Hematopoietic multipotent progenitor cell (in vitro differentiated cells): ENCODE measurements at places on chromosomes 2 and 18.

DNA sequence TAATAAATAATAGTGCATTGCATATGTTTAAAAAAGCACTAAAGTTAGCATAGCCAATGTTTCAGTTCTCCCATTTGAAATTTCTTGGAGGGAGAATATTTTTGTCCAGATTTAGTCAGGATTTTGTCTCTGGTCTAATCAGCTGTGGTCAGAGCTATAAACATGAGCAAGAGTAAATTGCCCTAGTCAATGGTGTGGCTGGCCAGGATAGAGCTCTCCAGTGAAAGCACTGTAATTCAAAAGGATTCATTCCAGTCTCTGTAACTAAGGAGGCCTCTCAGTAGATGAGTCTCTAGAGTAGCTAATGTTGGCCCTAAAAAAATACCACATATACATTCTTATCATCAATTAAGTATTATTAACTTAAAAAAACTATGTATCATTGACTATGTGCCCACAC is 241.6 kb downstream of the CDCA7 start:
- no peak for DNase-seq

DNA sequence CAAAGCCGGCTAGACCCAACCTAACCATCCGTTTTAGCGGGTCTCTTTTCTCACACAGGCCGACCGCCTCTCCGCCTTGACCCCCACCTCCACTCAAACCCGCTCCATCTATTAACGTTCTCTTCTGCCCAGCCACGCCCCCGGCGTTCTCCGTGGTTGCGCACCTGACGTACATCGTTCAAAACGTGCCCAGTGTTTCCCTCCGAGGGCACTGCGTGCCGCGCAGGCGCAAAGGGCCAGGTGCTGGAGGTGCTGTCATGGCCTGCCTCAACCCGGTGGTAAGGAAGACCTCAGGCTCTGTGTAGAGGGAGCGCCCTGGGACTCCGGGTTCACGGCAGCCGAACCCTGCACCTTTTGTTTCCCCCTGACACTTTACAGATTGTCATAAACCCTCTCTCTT is at the start of gene GTF2A1L:
GTF2A1L (plus strand) TSS at position 239 of the 400 bp plus-strand sequence; CDS start at position 258, 19 bp downstream.
- DNase-seq = no peak

- DNase-seq = no peak
Measured at GRCh38 chr2:219551441-219552381, 7.9 kb downstream of the TMEM198 start.

DNA sequence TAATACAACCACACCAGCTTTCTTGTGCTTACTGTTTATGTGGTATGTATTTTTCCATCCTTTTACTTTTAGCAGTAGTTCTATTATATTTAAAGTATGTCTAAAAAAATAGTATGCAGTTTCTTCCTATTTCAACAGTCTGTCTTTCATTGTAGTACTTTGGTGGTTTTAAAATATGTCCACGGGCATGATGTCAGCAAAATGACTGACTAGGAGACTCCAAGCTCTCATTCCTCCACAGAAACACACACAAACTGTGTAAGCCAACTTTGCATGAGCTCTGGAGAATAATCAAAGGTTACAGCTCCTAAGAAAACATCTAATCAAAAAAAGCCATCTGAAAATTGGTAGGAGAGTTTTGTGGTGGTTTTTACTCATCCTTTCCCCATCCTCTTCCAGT is 56.1 kb downstream of the TEX51 start:
- DNase-seq = no peak

GRCh38 chr2:37109523-37109922 is 25.2 kb downstream of the GPATCH11 start:
- no peak for DNase-seq

- DNase-seq = peak; percentile 33
Measured at GRCh38 chr18:44325903-44326635, 354.6 kb upstream of the SETBP1 start.

DNA sequence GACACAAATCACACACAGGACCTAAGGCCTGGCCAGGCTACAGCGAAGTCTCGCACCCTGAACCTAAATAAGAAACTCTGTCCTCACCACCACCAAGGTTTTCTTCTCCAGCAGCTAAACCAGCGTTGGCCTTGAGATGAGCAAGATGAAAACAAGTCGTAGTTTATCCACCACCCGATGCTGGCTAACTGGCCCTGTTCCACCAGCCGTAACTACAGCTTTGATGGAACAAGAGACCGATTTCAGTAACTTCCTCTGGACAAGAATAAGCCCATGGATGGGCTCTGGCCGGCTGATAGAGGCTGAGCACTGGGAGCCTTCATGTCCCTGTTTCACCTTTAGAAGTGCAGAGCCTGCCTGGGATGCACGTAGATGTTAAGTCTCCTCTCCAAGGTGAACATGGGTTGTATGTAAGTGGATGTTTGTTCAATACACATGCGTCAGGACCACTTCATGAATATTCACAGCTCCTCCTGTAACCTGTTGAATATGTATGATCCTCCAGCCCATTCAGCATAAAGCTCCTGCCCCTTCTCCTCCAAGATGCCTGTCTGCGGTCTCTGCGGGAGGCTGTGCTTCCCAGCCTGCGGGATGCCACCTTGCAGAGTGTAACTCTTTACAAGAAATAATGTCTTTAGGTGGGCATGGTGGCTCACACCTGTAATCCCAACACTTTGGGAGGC is 24.2 kb downstream of the ADI1 start:
- DNase-seq = no peak

DNA sequence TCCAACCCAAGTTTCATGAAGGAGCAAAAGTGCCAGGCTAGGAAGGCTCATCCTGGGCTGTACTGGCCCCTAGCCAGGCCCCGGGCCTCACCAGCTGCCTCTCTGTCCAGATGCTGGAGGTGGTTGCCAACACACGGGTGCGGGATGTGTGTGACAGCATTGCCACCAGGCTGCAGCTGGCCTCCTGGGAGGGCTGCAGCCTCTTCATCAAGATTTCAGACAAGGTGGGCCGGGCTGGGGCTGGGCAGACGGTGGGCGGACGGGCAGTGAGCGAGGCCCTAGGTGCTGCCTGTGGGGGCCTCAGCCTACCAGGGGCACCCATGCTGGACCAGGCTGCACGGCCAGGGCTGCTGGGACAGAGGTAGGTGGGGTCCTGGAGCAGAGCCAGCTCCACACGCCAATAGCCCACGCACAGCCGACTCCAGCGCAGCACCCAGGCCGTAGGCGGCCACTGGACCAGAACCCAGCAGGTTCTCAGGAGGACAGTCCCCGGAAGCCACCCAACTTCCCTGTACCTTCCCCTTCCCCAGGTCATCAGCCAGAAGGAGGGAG is 11.8 kb upstream of the GPR17 start:
- no peak for DNase-seq

DNA sequence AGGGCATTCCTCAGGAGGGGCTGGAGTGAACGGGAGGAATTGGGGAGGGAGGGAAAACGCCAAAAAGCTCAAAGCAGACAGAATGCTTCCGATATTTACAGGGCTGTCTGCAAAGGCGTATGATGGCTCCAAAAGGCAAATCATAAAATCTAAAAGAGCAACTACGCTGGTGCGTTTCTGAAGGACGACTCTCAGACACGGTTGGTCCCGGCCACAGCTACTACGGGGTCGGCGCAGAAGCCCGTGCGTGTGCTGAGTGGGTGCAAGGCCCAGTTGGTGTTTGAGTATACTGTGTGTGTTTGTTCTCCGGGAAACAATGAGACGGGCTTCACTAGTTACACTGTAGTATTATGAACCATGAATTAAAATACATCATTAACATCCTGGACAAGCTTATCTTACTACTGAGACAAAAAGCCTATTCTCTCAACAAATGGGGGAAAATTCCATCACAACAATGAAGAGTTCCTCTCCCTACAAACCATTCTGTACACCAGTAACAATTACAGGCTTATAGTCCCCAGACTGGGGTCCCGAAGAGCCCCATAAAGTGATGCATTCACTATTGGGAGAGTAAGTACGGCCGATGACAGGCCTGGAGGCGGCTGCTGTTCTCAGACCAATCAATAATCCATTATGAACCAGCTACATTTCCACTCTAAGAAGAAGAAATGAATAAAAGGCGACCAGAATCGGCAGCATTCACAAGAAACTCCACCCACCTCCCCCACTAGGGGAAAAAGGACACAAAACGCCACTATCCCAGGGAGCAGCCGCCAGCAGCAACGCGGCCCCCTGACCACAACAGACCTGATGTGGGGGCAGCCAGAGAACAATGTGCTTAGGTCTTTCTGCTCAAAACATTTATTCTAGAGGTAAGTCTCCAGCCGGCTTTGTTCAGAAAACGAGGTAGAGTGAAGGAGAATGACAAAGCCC is 43.4 kb downstream of the ZNF516 start:
- DNase-seq = no peak
